ENCODE measurements at places on chromosomes 3 and 15.

DNA sequence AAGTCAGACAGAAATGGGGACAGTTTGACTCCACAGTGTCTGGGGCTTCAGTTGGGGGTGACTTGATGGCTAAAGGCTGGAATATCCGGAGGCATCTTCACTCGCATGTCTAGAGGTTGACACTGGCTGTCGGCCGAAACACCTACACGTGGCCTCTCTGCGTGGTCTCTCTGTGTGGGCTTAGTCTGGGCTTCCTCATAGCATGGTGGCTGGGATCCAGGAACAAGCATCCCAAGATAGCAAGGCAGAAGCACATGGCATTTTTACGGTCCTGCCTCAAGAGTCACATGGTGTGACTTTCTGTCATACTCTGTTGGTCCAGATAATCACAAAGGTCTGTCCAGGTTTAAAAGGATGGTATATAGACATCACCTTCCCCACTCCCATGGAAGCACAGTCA, 34.5 kb downstream of the MAGI1 start:
- DNase-seq = no peak

DNA sequence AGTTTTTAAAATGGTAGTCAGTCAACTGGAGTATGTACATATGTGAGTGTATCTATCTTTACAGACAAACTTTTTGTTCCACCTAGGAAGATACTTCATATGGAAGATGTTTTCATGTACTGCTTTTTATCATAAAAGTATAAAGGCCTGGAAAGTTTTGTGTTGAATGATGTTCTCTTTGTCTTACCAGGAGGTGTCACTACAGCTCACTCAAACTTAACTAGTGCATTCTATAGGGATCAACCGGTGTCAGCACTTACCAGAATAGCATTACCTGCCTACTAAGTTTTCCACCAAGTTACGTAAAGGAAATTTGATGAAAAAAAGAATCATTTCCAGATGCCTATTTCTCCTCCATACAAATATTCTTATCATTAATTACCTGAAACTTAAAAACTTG, 522.6 kb upstream of the SEMA6D start:
- no peak for DNase-seq

- no peak for DNase-seq
These were observed 565 bp downstream of the MANF start for GRCh38 chr3:51385621-51386091.

- DNase-seq = peak; percentile 38
These were observed 21.2 kb upstream of the CRBN start for GRCh38 chr3:3200632-3201212.

DNA sequence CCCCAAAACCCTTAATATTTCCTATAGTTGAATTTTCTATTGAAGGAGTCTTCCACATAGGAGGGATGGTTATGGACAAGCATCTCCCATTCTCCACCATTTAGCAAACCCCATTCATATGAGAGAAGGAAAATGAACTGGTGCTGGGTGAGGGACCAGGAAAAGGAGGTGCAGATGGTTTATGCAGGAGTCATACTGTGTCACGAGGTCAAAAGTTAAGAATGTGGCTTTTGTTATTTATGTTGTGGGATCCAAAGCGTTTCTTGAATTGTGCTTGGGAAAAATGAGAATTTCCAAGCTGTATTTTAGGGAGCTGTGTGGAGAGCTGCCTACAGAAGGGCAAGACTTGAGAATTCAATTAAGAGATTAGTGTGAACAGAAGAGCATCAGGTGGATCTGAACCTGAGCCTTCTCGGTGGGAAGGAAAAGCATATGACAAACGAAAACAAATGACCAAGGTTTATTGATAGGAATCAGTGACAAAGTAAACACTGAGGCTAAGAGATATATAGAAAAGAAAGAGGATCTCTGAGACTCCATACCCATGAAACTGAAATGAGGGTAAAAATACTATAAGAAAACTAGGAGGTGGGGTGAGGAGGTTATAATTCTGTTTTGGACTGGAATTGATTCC, 473.3 kb upstream of the NR2F2 start:
- no peak for DNase-seq

- DNase-seq = no peak
These were observed 28.6 kb upstream of the UBE2E2 start for GRCh38 chr3:23174426-23175039.

GRCh38 chr3:112786881-112787579, 59.6 kb downstream of the CD200R1L start:
- no peak for DNase-seq

DNA sequence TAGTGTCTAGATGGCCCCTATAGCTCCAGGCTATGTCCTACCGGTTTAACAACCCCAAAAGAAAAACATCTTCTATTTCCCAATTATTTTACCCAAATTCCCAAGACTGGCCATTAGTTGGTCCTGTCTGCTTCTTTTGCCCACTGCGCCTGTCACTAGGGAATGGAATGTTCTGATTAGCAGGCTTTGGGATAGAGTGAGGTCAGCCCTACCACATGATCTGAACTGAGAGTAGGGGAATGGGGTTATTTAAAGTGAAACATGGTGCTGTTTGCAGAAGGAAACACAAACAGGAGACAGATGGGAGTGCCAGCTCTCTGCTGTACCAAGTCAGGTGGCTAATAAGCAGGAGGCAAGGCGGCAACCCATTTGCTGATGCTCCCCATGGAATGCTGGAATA, 635.6 kb upstream of the CFAP20DC start:
- DNase-seq = no peak

DNA sequence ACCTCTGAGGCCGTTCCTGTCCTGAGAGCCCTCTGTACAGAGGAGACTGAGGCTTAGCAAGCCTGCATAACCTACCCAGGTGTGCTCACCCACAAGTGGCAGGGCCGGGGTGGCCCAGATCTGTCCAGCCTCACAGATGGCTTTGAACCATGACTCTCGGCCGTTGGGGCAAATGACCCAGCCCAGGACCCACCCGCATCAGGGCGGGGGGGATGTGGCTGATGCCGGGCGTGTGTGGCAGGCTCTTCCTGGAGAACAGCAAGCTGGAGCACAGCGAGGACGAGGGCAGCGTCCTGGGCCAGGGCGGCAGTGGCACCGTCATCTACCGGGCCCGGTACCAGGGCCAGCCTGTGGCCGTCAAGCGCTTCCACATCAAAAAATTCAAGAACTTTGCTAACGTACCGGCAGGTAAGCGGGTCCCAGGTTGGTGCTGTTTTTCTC, 133.5 kb downstream of the LRRK1 start:
- DNase-seq = peak; percentile 1

GRCh38 chr15:57950381-57950946, 115.0 kb downstream of the ALDH1A2 start:
- no peak for DNase-seq

DNA sequence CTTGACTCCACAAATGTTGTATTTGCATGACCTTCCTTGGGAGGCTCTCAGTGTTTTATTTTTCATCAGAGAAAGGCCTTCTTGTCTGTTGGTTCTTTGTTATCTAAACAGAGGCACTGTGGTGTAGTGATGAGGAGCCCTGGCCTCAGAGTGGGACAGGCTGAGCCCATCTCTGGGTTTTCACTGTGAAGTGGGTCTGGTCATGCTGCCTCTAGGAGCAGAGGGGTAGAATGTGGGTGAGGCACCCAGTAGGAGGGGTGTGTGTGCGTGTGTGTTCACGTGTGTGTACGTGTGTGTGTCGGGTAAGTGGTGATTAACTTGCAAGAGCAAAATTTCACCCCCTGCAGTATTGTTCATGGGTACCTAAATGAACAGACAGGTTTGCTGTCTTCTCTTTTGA, 14.4 kb downstream of the KLF13 start:
- no peak for DNase-seq

DNA sequence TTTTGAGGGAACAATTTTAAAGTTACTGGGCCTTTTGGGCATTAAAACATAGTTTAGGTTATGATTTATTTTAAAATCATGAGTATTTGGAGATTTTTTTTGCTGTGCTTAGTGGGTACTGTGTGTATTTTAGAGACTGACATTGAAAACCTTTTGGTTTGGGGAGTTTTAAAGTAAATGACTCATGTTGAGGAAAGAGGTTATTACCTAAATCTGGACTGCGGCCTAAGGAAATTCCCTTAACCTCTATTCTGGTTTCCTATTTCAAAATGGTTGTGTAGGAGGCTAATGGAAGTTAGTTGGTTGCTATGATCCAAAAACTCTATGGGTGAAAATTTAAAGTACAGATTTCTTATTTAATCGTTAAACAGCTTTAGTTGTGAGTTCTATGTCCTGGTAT, 57.3 kb upstream of the DPH6 start:
- DNase-seq = no peak

GRCh38 chr3:181382656-181383055, 329.1 kb upstream of the SOX2 start:
- no peak for DNase-seq

DNA sequence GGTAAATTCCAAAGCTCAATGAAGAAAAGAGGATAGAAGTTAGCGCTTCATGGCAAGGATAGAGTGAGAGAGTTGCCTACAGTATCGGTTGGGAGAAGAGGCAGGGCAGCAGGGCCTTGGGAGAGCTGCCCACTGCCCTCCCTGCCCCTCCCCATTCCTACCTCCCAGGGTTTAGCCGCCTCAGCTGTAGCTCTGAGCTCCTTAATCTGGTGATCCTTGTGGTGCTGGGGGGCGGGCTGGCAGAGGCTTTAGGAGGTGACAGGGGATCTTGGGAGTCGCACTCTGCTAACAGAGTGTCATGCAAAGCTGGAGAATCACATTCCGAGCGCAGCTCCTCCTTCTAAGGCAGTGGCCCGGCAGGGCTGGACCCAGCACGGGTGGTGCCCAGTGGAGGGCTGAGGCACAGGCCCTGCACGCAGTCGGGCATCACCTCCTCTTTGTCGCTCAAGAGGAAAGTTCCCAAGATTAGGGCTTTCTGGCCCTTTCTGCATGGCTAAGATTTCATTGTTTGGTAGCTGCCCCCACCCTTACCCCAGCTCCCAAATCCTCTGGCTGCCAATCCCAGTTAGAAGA, 57.1 kb upstream of the POLG start:
- DNase-seq = no peak

- DNase-seq = no peak
These were observed 976.0 kb downstream of the GBE1 start for GRCh38 chr3:80785475-80785874.

- DNase-seq = no peak
These were observed 11.2 kb upstream of the COL8A1 start for GRCh38 chr3:99627062-99627826.

GRCh38 chr3:178195824-178196223, 340.4 kb upstream of the KCNMB2 start:
- no peak for DNase-seq

GRCh38 chr3:99418709-99419108, 219.7 kb upstream of the COL8A1 start:
- no peak for DNase-seq

DNA sequence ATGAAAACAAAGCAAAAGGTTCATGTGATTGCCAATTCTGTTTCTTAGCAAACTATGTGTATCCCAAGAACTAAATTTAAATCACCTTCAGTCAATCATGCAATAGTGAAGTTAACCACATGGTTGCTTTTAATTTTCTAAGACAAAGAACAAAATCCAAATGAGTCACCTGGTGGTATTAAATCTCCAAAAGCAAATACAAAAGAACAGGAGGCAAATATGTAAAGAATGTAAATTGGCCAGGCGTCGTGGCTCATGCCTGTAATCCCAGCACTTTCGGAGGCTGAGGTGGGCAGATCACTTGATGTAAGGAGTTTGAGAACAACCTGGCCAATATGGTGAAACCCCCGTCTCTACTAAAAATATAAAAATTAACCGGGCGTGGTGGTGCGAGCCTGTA, 54.2 kb upstream of the PIK3R4 start:
- DNase-seq = no peak

DNA sequence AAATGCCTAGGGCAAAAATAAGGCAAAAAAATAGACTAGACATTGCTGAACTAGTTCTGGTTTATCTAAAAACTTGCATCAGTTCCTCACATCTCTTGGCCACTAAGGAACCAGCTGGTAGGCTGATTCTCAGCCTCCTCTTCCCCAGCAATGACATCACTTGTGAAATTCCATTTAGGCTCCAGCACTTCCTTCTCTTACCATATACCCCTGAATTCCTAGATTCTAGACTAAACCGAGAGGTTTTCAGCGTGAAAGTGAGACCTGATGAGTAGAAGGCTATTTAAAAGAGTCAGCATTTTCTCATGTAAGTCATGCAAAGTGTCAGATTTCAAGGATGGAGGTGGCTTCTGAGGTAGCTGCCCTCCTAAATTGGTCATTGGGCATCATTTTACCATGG, 247.1 kb upstream of the CDIN1 start:
- no peak for DNase-seq

DNA sequence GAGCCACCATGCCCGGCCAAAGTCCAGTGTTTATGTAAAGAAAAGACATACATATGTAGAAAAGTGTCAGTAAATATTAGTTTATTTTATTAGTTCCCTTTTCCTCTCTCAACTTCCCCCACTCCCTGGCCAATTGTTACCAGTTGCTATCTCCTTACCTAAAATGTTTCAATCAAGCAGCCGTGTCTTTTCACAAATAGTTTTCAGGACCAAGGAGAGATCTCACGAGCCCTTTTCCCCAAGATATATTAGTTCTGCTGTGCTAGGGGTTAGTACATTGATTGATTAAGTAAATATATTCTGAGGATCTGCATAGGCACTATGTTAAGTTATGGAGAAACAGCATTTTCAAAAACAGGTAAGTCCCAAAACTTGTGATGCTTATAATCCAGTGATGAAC, 87.4 kb downstream of the ZIC4 start:
- no peak for DNase-seq

GRCh38 chr3:70740071-70740470, 427.6 kb upstream of the MDFIC2 start:
- no peak for DNase-seq

- DNase-seq = no peak
These were observed 210.5 kb downstream of the ZIC4 start for GRCh38 chr3:147195887-147196286.

DNA sequence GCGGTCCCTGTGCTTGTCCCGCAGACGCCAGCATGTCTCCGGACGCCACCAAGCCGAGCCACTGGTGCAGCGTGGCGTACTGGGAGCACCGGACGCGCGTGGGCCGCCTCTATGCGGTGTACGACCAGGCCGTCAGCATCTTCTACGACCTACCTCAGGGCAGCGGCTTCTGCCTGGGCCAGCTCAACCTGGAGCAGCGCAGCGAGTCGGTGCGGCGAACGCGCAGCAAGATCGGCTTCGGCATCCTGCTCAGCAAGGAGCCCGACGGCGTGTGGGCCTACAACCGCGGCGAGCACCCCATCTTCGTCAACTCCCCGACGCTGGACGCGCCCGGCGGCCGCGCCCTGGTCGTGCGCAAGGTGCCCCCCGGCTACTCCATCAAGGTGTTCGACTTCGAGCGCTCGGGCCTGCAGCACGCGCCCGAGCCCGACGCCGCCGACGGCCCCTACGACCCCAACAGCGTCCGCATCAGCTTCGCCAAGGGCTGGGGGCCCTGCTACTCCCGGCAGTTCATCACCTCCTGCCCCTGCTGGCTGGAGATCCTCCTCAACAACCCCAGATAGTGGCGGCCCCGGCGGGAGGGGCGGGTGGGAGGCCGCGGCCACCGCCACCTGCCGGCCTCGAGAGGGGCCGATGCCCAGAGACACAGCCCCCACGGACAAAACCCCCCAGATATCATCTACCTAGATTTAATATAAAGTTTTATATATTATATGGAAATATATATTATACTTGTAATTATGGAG, 79.1 kb downstream of the SMAD6 start:
- no peak for DNase-seq

- no peak for DNase-seq
These were observed 241.9 kb downstream of the XXYLT1 start for GRCh38 chr3:195028877-195029606.

- DNase-seq = no peak
These were observed 111.4 kb downstream of the DLG1 start for GRCh38 chr3:197186887-197187588.
